Mucosa of gallbladder (tissue), 1 donor: ENCODE measurements at places on chromosomes 2 and 18.

GRCh38 chr2:1581965-1582625 is 162.2 kb downstream of the PXDN start:
- DNase-seq = no peak

- no peak for DNase-seq
These were observed 662.9 kb downstream of the ZEB2 start for GRCh38 chr2:143856978-143857377.

GRCh38 chr2:15628899-15629855 is 37.5 kb downstream of the DDX1 start:
- DNase-seq = no peak

DNA sequence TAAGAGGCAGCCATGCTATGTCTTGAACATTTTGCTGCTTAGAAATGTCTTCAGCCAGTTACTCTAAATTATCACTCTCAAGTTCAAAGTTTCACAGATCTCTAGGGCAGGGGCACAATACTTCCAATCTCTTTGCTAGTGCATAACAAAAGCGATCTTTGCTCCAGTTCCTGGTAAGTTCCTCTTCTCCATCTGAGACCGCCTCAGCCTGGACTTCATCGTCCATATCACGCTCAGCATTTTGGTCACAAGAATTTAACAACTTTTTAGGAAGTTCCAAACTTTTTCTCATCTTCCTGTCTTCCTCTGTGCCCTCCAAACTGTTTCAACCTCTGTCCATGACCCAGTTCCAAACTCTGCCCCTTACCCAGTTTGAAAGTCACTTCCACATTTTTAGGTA is 8.8 kb upstream of the SLC35F5 start:
- no peak for DNase-seq

DNA sequence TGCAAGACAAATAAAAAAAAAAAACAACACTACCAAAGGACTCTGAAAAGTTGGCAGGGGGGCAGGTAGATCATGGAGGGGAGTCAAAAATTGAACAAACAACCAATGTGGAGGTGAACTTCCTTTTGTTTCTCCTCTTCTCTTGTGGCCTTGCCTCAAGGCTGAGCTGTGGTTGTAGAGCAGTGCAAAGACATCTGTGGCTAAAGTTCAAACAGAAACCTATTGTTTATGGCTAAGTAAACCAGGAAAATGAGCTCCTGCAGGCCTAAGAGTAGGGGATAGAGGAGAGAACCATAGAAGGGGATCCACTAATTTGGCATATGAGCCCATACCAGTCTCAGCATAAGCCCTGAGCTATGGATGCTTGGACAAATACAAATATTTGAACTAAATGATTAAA is 40.2 kb upstream of the EGR4 start:
- DNase-seq = no peak

DNA sequence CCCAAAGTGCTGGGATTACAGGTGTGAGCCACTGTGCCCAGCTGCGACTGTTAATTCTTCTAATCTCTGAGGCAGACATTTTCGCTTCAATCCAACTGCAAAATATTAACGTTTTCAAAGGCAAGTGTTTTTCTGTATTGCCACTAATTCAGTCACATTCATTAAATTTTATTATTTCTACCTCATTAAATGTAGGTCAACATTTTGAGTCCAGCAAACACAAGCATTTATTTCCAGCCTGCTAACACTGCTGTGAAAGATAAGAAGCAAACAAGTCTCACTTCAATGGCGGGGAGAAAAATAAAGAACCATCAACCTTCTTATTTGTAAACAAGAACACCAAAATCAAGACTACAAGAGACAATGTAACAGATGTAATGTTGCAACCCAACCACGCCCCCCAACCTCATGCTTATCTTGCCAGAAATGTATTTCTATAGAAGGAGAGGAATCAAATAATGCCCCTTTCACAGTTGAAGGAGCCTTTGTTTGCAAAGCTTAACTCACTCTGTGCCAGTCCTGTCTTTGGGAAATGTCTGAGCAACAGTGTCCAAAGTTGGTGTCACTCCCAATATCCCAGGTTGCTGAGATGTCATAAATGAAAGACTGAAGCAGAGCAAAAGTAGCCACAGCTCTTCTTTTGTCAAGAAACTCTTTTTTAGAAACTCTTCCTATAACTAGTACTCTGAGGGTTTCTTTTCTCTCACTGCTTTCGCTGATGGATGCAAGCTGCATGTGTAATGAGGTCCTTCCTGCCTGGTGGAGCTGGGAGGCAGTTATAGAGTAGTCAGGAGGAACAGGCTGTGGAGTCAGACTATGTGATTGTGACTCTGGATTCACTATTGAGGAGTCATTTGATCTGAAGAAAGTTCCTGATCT is 8.6 kb downstream of the DOCK10 start:
- DNase-seq = no peak

DNA sequence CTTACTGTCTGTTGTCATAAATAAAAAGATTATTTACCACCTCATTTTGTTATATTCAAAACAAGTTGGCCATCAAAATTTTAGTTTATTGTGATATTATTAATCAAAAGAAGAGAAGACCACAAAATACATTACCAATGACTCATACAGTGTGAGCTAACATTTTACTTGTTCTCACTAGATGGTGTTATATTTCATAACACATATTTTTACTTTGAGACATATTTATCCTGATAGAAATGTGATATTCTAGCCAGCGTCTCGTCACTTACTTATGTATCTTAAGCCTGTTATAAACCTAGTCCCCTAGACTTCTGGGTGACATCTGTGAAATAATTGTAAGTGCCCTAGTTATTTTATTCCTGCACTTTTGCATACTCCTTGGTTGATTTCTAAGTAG is 263.2 kb downstream of the CDH7 start:
- DNase-seq = no peak

GRCh38 chr2:66496670-66497420 is 61.9 kb downstream of the MEIS1 start:
- no peak for DNase-seq

DNA sequence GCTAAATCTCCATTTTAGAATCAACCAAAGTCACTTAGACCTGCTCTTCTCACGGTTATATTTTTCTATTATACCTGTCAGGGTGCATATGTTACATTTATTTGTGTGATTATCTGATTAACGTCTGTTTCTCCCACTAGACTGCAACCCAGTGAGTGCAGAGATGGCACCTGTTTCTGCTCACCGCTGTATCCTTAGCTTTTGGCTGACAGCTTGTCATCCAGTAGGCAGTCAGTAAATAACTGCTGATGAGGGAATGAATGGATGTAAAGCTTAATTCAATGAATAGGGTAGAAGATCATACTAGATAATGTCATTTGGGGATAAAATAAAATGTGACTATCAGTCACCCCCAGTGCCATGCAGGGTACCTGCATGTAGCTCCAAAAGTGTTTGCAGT is 6.9 kb upstream of the CHRNA1 start:
- DNase-seq = no peak

DNA sequence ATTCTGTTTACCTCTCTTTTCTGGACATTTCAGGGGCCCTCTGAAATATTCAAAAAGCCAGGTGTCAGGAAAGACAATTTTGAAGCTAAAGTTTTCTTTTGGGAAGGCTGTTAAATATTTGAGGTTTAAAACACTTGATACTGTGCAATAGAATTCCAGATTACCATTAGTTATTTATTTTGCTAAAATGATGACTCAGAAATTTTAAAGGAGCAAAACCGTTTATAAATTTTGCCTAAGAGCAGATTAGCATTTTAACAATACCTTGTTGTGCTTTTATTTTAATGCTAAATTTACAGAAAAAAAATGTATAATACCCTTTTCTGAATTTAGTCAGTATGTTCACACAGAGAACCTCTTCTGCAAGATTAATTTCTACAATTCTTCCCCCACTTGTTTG is 1159.9 kb downstream of the DSC3 start:
- DNase-seq = no peak

DNA sequence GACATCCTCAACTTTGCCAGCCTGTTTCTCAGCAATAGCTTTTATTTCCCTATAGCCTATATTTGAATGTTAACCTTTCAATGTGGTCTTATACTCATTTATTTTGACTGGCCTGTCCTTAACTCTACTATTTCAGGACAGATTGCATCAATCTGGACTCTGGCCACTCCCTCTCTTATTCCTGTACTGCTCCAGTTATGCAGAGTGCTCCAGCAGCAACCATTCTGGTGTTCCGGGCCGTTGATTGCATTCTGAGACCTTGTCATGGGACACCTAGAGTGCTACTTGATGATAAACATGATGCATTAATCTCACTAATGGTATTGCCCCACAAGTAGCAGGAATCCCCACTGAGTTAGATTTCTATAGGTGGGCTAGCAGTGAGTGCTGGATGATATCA is 363.4 kb downstream of the LRRTM1 start:
- DNase-seq = no peak
